ENCODE measurements at places on chromosomes 12 and 14.

- no peak for DNase-seq
Measured at GRCh38 chr14:44971459-44971858, 9.5 kb downstream of the TOGARAM1 start.

DNA sequence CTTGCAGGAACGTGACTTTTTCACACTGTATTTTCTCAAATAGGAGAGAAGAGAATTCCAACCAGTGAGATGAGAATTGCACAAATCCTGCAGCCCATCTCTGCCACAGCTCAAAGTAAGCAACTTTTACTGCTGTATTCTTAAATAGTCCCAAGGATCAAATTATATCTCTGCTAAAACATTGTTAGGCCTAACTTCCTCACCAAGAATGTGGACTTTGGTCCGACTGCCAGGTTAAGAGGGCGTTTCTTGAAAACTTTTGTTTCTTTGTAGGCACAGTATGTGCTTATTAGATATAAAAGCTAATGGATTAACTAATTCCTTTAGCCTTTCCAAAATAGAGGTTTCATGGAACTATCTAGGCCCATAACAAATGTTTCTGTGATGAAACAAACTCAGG is 61.4 kb upstream of the IFNG-AS1 start:
- no peak for DNase-seq

GRCh38 chr12:104058802-104059201 is 5.5 kb upstream of the HCFC2 start:
- no peak for DNase-seq

DNA sequence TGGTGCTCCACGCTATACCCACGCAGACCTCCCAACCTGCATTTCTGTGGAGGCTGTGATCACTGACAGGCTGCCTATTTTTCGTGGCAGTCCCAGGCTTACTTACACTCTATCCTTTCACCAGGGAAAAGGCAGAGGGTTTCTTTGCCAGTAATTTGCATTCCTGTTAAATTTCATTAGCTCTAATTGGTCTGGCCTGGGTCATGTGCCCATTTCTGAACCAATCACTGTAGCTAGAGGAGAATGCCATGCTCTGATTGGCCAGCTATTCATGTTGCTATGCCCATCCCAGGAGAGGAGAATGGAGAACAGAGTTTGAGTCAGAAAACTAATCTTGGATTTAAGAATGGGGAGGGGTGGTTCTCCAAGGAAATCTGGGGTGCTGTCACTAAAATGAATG is 43.2 kb upstream of the TUNAR start:
- no peak for DNase-seq

- no peak for DNase-seq
Measured at GRCh38 chr12:67661311-67662021, 12.9 kb downstream of the DYRK2 start.

- DNase-seq = peak; percentile 33
Measured at GRCh38 chr12:102879144-102879763, 37.8 kb downstream of the PAH start.

GRCh38 chr12:12088761-12089160 is 18.0 kb downstream of the BCL2L14 start:
- no peak for DNase-seq

- no peak for DNase-seq
Measured at GRCh38 chr14:80669426-80669825, 272.1 kb downstream of the CEP128 start.

- no peak for DNase-seq
Measured at GRCh38 chr14:65813760-65814384, 401.3 kb downstream of the FUT8 start.

DNA sequence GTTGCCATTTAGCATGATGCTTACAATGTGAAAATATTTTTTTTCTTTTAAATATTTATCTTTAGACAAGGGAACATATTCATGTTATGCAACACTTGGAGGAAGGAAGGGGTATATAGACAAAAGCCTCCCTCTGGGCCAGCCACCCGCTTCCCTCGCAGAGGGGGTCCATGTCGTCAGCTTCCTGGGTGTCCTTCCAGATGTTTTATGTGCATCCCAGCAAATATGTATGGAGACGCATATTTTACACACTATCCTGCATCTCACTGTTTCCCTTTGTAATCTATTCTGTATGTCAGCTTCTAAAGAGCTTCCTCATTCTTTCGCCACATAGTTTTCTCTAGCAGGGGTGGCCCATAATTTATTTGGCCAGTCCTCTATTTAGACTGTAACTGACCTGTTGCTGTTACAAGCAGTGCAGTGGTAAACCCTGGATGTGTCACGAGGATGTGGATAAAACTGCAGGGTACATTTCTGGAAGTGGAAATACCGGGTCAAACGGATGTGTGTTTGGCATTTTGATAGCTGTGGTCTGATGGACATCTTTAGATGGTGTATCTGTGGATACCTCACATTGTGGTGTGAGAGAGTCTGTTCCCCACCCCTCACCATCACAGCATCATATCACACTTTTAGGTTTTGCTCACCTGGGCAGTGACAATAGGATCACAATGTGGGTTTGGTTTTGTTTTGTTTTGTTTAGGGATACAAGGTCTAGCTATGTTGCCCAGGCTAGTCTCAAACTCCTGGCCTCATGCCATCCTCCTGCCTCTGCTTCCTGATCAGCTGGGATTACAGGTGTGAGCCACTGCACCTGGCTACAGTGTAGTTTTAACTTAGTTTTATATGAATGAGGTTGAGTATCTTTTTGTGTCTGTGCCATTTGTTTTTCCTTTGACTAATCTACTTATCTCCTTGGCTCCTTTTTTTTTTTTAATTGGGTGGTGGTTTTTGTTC is 31.6 kb downstream of the FAM222A start:
- DNase-seq = no peak

DNA sequence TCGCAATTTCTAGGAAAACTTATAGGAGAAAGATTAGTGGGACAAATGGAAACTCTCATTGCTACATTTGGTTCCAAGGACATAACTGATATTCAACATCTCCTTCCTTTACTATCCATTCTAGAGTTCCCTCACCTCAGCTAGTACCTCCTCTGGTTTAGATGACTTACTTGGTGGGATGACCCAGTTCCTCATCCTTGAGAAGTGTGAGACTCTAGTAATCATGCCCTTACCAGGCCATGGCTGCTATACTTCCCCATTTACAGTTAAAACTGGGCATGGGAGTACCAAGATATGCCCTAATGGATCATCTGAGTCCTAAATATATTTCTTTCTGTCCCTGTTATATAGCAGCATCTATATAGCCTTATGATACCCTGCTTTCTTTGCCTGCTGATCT is 58.1 kb downstream of the IFT81 start:
- no peak for DNase-seq

Measured in GM19239 (cell line).